Activated naive CD4-positive, alpha-beta T cell treated with anti-CD3 and anti-CD28 coated beads, Interleukin-2, amount 50 U/mL, for 16 hours (primary cell): ENCODE measurements at places on chromosomes 2 and 18.

- DNase-seq, result no peak
Observed at GRCh38 chr2:195912079-195912478, 156.6 kb downstream of the DNAH7 start.

DNA sequence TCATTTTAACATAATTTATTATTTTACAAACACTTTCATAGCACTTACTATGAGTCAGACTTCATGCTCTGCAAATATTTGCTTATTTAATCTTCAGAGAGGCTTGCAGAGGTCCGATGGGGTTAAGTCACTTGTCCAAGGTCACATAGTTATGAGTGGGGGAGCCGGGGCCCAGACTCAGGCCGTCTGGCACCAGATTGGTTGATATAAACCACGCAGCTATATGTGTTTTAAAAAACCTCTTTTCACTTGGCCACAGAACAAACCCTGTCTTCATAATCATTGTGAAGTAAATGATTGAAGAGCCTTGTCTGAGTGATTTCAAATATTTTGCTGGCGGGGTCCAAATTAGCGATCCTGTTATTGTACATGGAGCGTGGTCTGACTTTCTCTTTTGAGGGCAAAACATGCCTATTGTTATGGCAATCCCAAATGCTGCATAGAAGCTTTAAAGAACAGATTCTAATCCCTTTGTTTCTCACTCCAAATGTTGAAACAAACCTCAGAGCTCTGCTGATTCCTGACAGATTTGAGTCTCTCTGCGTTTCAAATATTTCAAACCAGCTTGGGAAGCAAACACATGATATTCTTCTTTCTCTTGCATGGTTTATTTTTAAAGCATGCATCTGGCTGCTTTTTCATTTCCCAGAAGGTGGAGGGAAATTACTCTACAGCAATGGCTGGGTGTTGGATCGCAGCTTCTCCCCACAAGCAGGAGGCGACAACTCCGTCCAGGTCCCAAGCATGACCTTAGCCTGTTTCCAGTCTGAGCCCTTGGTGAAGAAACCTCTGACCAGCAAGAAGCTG is 142.4 kb downstream of the DDX1 start:
- no peak for DNase-seq

GRCh38 chr2:240786871-240787311 is 33.1 kb downstream of the KIF1A start:
- peak; percentile 7 for DNase-seq

- no peak for DNase-seq
Observed at GRCh38 chr18:67081482-67082211, 434.9 kb downstream of the DSEL start.

GRCh38 chr2:10260130-10260529 is 42.6 kb upstream of the HPCAL1 start:
- peak; percentile 3 for DNase-seq

GRCh38 chr2:214107726-214108125 is 303.1 kb upstream of the VWC2L start:
- no peak for DNase-seq

DNA sequence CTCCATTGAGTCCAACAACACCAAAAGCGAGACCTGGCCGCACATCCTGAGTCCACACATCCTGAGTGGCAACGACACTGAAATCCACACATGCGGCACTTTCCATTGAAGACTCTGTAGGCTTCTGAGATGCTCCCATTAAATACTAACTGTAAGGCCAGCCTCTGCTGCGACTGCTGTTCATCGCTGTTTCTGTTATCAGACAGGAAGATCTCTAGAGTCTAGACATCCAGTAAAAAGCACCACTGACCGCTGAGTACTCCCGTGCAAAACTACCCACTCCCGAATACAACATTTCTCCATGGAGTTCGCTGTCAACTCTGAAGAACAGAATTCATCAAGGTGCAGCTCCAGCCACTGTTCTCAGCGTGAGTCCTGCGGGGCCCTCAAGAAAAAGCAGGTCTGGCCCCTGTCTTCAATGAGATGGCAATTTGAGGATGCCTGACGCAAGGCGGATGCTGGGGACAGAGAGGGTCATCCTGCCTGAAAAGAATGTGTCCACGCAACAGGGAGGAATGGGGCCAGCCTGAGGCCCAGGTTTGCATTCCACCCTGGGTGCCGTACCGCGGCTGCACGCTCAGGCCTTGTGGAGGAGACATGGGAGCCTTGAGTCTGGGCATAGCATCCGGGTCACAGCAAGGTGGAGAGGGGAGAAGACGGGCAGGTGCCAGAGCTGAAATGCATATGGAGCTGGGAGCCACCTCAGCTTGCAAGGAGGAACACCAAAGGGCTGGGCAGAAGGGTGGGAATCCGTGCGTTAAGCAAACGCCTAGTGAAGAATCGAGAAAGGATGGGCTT is 61.9 kb downstream of the ZNF516 start:
- DNase-seq, result no peak

DNA sequence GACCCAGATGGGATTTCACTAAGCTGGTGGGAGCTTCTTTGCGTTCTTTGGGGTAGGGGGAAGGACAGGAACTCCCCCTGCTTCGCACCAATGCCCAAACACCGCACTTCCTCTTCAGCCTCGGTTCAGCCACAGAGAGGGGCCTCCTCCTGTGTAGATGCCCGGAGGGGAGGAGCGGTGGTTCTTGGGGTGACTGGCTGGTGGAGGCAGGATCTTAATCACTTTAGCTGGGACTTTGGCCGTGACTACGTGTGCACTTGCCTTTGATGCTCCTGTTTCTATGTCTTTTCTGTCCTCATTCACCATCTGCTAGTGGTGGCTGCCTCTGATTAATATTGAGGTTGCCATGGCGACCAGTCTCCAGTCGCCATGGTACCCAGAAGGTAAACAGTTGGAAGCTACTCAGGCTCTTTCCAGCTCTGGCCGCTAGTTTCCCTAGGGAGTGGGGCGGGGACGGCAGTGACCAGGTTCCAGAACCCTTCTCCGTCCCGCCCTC is 1.9 kb downstream of the CNGA3 start:
- no peak for DNase-seq
